ENCODE measurements at places on chromosomes 1 and 21. TPM values are rescaled to one million over a fixed set of nuclear protein-coding genes. Genes with fewer than 3 reads are reported as not detected.

GRCh38 chr1:213723187-213723586, 264.6 kb upstream of the PROX1 start:
- ATAC-seq = no peak
- no peaks in the 10 kb centered on the region for H3K36me3 ChIP-seq
- no peak overlapping the region for H3K4me3 ChIP-seq

DNA sequence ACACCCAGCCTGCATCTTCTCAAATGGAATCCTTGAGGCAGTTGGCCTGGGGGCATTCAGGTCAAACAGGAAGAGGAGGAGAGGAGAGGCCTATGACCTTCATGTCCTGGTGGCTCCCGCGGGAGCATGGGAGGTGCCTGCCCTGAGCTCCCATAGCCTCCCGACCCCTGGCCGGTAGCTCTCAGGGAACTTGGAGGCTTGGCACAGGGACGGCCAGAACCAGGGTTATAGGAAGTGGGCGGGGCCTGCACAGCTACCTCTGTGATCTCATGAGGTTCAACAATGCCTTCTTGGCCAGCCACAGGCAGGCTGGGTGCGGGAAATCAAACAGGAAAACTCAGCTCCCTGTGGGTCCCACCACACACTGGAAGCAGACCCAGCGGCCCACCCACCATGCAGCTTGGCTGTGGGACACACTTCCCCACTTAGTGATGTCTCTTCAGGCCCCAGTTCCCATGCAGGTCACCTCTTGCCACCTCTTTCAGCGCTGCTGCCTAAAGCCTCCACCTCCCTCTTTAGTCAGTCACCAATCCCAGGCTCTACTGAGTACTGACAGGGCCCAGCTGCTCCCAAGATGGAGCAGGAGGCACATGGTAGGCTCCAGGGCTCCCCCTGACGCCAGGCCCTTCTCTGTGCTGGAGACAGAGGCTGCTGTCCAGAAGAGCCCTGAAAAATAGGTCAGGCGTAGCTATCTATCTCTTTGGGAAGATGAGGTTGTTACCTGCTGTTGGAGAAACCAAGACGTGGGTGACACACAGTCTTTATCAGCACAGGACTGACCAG, at the start of gene SLFNL1:
SLFNL1 (minus strand) TSS at position 200 of the 783 bp plus-strand sequence. CDS start 1,065 bp downstream, outside the sequence.
- peaks cover 4% of the 10 kb centered on the region for H3K4me1 ChIP-seq
- no peak within 1 kb of the TSS for H3K4me3 ChIP-seq
- no peak within 1 kb of the TSS for H3K27ac ChIP-seq
- peaks cover 25% of the 10 kb centered on the region for H3K36me3 ChIP-seq
- no peaks in the 10 kb centered on the region for H3K27me3 ChIP-seq

- ATAC-seq = peak; percentile 20
- H3K36me3 ChIP-seq = no peaks in the 10 kb centered on the region
- H3K27me3 ChIP-seq = no peaks in the 10 kb centered on the region
- H3K4me1 ChIP-seq = peaks cover 15% of the 10 kb centered on the region
- peak overlapping the region; percentile 3 for H3K4me3 ChIP-seq
Measured at GRCh38 chr1:65388908-65389695, 31.4 kb upstream of the LEPR start.

DNA sequence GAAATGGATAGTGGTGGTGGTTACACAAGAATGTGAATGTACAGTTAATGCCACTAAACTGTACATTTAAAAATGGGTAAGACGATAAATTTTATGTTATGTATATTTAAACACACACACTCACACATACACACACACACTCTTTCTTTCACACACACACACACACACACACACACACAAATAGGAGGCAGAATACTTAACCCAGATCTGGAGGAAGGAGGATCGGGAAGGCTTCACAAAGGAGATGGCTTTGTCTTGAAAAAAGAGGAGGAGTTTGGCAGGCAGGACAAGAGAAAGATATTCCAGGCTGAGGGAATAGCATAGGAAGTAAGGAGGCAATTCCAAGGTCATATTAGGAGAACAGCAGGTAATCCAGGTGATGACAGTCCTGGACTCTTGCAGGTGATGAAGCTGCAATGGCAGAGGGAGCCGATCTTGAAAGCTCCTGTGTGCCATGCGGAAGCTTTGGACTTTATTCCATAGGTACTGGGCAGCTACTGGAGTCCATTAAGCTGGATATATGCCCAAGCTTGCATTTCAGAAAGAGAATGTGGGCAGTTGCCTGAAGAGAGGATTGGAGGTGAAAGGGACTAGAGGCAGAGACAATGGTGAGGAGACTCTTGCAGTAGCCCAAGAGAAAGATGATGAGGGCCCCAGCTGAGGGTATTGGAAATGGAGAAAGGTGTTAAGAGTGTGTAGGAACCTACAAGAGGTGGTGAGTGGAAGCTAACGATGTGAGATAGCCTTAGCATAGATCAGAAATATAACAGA, 15.4 kb upstream of the LYST start:
- H3K27ac ChIP-seq = peak overlapping the region; percentile 39
- H3K4me1 ChIP-seq = peaks cover 15% of the 10 kb centered on the region
- peaks cover 4% of the 10 kb centered on the region for H3K27me3 ChIP-seq
- ATAC-seq = no peak

DNA sequence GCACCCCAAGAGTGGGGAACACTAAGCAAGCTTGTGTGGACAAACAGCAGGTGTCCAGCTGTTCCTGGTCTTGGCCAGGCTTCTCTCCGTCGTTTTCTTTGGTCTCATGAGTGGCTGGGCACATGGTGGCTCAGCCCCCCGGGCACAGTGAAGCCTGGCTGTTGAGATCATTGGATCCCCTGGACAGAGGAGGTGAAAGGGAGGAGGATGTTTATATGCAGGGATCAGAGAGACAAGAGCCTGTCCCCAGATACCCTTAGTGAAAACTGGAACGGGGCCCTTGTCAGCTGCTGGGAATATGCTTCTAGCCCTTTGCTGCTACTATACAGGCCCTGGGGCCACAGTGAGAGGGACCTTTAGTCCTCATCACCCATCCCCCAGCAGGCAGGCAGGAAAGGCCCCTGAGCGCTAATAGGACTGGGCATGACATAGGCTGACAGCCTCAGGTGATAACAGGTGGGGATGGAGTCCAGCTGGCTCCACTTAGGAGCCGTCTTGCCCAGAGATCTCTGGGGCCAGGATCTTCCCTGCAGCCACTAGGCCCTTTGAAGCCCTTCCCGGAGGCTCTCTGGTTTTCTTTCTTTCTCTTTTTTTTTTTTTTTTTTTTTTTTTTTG, 16.4 kb downstream of the EPHA8 start:
- H3K27me3 ChIP-seq = peaks cover under 1% of the 10 kb centered on the region
- no peak overlapping the region for H3K27ac ChIP-seq
- H3K36me3 ChIP-seq = no peaks in the 10 kb centered on the region
- no peaks in the 10 kb centered on the region for H3K4me1 ChIP-seq
- no peak overlapping the region for H3K4me3 ChIP-seq

- peaks cover 7% of the 10 kb centered on the region for H3K36me3 ChIP-seq
- ATAC-seq = no peak
- peak overlapping the region; percentile 86 for H3K4me3 ChIP-seq
- peak overlapping the region; percentile 93 for H3K27ac ChIP-seq
Measured at GRCh38 chr1:116825720-116826438, 71.6 kb downstream of the CD2 start.

Gene HOOK1
- total RNA-seq = 2.8 TPM

Gene CD101
- 2.1 TPM for total RNA-seq
